CD4-positive, alpha-beta T cell treated with Interleukin-17A for 1 hour (primary cell): ENCODE measurements at places on chromosomes 13 and 19.

- DNase-seq, result no peak
Measured at GRCh38 chr13:110713642-110713952, at the start of gene ING1. Gene ING1 (plus strand): TSS chr13:110713700. CDS start chr13:110714150, 450 bp downstream.

DNA sequence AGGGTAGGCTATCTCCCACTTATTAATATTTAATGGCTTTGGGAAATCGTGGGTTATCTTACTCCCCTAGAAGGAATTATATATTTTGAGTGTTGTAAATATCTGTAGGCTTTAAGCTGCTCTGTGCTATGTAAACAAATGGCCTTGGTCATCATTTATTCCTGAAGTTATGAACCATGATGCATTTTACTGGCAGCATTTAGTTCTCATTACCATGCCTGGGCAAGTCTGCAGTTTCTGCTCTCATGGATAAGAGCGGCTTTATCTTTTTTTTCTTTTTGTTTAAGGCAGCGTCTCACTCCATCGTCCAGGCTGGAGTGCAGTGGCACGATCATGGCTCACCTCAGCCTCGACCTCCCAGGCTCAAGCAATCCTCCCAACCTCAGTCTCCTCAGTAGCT is 156.1 kb downstream of the IRS2 start:
- DNase-seq, result no peak

DNA sequence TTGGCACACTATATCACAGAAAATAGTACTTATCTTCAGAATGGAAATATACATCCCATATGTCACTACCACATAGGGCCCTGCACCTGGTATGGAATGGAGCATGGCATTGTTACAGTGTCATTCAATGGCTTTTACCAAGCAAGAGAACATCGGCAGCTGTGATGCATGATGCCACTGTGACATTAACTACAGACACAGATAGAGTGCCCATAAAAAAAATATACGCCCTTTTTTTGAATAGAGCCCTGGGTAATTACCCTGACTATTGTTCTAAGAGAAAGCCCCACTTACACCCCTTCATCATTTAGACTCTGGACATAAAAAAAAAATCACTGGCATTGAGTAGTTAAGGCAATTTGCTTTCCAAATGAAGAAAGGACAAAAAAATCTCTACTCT is 320.3 kb downstream of the DNAJC15 start:
- DNase-seq, result no peak

- DNase-seq, result no peak
Measured at GRCh38 chr19:35449359-35450043, 1.4 kb downstream of the FFAR2 start.

- DNase-seq, result no peak
Measured at GRCh38 chr13:113367020-113367560, 3.2 kb upstream of the GRTP1 start.
